AG04449 (cell line): ENCODE measurements at places on chromosomes 7 and 10.

- no peak for DNase-seq
Observed at GRCh38 chr7:43135129-43135528, 22.7 kb downstream of the HECW1 start.

DNA sequence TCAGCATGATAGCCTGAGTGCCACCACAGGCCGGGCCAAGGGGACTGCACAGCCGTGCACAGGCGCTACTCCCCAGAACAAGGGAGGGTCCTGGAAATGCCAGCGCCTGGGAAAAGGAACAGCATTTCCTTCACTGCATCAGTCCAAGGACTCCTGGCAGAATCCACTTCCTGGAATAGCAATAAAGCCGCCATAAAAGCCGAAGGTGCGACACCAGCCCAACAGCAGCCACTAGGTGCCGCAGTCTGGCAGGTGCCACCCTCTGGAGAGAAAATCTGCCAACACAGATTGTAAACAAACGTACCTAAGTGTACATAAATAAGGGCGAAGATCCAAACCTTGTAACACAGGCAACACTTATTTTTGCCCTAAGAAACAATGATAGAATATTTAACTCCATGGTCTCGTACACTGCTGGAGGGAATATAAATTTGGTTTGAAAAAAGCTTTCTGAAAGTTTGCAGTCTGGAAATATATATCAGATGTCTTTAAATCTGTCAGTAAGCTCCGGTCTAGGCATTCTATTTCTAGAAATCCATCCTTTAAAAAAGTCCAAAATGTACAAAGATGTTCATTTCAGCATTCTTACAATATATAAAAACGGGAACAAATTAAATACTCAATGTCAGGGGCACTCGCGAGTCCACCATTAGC is 22.2 kb downstream of the VOPP1 start:
- DNase-seq, result no peak

DNA sequence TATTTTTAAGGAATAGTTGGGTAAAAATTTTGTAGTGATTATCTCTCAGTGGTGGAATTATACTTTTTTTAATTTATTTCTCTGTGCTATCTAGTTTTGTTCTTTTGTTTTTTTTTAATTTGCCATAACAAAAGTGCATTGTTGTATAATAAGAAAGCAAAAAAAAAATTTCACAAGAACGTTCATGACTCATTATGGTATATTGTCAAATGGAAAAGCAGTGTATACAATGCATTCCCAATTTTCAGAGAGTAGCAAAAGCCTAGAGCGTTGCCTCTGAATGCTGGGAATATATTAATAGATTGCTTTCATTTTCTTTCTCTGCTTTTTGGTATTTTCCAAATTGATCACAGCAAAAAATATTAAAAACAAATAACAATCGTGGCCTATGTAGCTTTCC is 46.3 kb upstream of the GPAM start:
- no peak for DNase-seq

- DNase-seq, result no peak
Observed at GRCh38 chr7:155750255-155751125, 61.8 kb downstream of the SHH start.

DNA sequence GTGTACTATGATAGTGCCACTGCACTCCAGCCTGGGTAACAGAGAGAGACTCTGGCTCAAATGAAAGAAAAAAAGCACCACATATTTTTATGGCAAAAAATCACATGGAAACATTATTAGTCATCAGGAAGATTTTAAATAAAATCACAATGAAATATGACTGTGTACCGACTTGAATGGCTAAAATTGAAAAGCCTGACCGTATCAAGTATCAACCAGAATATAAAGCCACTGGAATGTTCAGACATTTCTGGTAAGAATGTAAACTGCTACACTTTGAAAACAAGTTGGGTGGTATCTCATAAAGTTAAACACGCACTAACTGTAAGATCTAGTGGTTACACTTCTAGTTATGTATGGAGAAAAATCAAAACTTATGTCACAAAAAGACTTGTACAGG is 306.7 kb upstream of the MBL2 start:
- DNase-seq, result no peak

DNA sequence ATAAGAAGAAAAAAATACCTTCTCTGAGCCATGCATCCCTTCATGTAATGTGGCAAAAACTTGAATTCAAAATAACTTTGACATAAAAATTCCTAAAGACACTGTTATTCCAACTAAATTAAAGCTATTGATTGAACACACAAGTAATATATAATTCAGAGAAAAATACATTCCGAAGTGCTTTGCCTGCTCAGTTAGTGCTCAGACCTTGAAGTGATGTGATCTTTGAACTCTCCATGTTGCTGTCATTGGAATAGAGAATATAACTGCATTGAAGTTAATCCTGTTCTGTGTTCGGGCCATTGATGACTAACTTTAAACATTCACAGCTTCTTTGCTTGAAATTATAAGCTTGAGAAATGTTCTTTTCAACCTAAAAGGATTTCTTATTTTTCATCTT is 114.0 kb upstream of the IFRD1 start:
- DNase-seq, result no peak

GRCh38 chr7:43247757-43248156 is 135.3 kb downstream of the HECW1 start:
- no peak for DNase-seq

DNA sequence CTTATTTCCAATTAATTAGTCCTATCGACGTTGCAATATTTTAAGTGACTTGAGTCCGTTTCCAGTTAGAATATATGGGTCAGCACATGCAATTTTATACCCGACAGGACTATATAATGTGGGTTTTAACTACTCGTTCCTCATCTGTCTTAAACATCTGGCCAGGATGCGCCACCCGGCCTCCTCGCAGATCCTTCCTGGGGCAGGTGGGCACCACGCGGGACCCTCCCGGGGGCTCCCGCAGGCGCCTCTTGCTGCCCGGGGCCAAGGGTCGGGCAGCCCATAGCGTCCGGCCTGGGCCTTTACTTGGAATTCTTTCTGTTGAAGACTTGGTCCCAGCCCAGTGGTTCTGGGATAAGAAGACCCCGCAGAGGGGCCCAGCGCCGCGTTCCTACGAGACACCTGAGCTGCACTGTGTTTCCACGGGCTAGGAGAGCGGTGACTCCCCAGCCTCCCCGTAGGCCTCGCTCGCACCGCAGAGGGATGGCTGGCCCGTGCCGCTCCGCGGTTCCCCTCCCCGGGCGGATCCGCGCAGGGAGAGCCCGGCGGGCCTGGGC is 10.1 kb upstream of the MNX1 start:
- no peak for DNase-seq

GRCh38 chr10:8133146-8133545 is 78.7 kb downstream of the GATA3 start:
- DNase-seq, result no peak

- no peak for DNase-seq
Observed at GRCh38 chr7:25770235-25770634, 381.8 kb upstream of the NFE2L3 start.

GRCh38 chr10:97102441-97102840 is 83.3 kb downstream of the SLIT1 start:
- DNase-seq, result no peak

DNA sequence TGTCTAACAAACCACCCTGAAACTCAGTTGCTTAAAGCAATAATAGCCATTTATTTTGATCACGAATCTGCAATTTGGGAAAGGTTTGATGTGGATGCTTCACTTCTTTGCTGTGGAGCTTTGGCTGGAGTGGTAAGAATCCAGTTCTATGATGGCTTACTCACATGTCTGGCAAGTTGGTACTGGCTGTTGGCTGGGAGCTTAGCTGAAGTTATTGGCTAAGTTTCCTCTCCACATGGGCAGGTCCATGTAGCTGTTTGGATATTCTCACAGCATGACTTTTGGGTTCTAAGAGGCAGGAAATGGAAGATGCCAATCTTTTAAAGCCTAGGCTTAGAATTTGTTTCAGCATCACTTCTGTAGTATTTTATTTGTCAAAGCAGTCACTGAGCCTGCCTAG is 277.6 kb upstream of the NRP1 start:
- DNase-seq, result no peak

DNA sequence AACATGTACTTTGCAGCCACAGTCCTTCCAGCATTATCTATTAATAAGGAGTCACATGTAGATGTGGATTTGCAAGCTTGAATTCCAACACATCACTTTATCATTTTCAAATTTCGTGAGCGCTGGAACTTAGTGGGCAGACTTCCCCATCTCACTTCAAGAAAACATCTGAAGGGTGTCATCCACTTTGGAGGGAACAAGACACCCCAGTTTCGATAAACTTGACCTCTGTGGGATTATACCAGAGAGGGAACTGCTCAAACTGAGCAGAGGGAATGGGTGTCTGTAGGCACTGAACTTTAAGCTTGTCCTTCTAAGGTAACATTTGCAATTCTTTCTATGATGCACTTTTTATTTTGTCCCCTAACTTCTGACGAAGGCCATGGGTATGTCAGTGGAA is 27.5 kb downstream of the ADRB1 start:
- DNase-seq, result no peak

DNA sequence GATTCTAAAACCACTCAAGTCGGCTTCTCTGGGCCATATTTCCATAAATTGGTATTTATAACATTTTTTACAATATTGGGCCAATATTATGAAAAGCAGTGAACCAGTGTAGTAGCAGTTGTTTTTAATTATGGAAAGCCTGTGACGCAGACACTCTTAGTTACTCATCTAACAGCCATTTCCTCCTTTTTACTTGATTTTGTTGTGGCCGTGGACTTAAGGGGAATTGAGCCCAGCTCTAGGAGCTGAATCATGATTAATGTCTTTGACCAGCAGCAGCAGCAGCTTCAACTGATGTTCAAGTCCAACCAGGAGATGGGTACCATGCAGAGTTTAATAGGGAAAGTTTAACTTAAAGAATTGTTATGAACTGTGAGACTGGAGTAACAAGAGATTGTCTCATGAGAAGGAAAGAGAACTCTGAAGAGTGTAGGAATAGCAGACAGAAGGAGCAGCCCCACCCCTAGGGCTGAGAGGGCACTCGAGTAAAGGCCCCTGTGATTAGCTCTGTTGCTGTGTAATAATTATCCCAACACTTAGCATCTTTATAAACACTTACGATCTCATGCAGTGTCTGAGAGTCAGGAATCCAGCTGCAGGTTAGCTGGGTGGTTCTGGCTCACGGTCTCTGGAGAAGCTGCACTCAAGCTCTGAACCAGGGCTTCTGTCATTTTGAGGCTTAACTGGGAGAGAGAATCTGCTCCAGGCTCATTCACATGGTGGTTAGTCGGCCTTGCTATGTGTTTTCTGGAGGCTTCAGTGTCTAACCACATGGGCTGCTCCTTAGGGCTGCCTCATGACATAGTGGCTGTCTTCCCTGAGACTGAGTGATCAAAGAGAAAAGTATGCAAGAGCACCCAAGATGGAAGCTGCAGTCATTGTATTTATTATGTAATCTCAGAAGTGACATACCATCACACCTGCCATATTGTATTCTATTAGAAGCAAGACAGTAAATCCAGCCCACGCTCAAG is 4.6 kb downstream of the LANCL2 start:
- DNase-seq, result peak; percentile 83

DNA sequence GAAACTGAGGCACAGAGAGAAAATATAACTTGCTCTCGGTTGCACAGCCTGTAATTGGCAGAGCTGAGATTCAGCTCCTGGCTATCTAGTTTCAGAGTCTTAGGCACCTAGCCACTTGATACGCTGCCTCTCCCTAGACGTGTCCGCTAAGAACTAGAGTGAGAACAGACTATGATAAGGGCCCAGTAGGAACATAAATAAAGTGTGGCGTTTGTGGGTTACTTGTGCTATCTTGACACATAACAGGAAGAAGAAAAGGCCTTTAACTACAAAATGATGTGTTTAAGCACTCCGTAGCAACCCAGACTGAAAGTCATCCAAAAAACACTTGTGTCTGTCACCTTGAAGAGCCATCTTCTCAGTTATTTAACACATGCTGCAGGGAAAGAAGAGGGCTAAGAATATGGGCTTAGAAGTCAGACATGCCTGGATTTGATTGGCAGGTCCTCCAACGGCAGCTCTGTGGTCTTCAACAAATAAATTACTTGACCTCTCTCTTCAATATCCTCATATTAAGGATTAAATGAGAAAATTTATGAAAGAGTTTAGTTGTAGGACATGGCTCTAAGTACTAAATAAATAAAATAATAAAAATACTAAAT is 96.2 kb downstream of the SGMS1 start:
- DNase-seq, result no peak

DNA sequence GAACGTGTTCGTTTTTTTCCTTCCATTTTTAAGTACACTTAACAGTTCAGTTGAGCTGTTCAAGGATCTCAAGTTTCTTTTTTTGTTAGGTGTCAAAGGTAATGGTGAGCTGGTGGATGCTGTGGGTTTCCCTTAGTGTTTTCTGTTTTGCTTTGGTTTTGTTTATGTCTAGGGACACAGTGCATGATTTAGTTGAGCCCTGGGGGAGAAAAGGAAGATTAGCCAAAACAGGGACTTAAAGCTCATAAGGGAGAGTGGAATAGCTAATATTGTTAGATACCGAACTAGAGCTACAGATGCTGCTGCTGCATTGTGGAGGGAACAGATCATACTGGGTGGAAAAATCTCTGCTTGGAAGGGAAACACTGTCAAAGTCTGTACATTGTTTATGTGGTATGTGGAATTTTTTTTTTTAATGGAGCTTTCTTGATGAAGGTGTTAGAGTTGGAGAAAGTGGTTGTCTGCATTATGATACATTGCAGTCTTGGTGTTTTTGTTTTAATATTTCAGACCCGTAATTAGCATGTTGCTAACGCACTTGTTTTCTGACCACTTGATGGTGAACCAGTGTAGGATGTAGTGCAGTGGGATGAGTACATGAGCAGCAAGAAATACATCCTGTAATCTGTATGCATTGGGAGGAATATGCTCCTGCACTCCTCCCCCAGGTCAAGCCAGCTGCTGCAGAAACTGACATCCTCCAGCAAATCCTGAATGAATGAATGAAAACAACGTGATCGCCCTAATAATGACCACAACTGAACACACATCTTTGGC is 2.1 kb downstream of the GLCCI1 start:
- DNase-seq, result no peak

DNA sequence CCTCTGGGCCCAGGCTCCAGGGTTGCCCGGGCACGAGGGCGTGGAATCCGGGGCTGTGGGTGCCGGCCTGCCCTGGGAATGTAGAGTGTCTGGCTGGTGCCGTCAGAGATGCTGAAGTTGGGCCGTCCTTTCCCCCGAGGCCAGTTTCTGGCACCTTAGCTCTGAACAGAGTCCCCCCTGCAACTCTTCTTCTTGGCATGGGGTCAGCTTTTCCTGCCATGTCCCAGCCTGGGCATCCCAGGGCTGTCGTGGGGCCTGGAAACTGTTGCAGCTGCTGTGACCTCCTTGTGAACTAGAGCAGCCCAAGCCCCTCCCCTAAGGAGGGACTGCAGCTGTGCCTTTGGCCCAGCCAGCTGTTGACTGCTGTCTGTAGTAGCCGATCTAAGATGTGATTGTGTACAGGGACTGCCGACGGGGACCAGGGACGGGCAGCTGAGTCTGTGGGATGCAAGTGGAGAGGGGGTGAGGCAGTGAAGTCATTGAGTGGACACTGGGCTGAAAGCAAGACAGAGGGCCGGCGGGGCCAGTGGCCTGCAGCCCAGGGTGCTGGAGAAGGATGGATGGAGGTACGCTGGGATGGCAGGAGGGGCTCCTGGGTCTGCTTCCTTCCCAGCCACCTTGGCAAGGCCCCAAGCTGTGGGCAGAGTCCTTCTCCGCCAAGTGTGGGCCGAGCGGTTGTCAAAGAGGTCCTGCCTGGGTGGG is 35.8 kb downstream of the GBX1 start:
- no peak for DNase-seq
